ENCODE measurements at places on chromosomes 7 and 10.

DNA sequence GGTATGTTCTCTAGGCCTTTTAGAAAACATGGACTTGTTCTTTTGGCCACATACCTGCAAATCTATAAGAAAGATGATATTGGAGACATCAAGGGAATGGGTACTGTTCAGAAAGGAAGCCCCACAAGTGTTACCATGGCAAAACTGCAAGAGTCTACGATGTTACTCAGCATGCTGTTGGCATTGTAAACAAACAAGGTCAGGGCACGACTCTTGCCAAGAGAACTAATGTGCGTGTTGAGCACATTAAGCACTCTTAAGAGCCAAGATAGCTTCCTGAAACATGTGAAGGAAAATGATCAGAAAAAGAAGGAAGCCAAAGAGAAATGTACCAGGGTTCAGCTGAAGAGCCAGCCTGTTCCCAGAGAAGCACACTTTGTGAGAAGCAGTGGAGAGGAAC lies 37.1 kb downstream of the SDK1 start:
- DNase-seq: no peak

- no peak for DNase-seq
These were observed 49.8 kb downstream of the CNOT4 start for GRCh38 chr7:135459951-135460567.

DNA sequence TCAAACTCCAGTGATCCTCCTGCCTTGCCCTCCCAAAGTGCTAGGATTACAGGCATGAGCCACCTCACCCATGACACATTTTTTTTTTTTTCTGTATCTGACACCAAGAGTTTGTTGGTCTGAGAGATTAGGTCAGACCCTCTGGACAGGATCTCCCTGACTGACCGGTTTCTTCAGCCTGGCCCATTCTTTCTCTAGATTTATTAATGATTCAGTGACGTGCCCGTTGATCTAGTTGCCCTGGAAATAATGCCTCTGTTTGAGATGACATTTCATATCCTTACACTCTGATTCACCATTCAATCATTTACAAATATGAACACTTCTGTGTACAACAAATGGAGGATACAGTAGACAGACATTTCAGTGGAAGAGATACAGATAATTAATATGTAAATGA lies 1.4 kb upstream of the ZNF212 start:
- no peak for DNase-seq

GRCh38 chr10:70604106-70604505 lies 1.6 kb upstream of the PRF1 start:
- no peak for DNase-seq

DNA sequence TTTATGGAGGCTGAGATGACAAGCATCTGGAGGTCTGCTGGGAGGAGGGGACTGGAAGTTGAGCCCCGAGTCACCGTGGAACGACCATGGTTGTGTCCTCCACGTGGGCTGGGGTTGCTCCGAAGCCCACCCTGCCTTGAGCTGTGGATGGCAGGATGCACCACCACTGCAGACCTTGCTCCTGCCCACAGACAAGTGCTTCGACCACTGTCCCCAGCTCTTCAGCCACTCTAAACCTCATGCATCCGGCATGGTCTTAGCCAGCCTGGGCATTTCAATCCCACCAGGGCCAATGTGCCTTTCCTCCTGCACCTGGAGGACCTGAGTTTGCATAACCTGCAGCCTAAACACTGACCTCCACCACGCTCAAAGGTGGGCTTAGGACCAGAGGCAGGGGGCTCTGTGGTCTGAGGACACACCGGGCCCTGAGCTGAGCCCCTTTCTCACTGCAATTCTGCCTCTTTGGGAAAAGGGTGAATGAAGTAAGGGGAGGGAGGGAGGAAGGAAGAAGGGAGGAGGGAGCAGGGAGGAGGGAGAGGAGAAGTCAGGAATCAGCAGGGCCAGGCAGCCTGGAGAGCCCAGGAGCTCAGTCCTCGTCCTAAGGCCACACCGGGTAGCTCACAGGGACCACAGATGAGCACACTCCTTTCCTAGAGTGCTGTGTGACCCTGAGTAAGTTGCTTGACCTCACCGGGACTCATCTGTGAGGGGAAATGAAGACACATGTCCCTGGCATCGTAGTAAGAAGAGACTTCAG lies 44.8 kb upstream of the DNAAF5 start:
- no peak for DNase-seq

Data from stimulated activated CD4-positive, alpha-beta T cell treated with anti-CD3 and anti-CD28 coated beads, Interleukin-1b, Interleukin-23, amount 100 ng/mL, for 1 hour (primary cell).